ENCODE measurements at places on chromosomes 3 and 15.

DNA sequence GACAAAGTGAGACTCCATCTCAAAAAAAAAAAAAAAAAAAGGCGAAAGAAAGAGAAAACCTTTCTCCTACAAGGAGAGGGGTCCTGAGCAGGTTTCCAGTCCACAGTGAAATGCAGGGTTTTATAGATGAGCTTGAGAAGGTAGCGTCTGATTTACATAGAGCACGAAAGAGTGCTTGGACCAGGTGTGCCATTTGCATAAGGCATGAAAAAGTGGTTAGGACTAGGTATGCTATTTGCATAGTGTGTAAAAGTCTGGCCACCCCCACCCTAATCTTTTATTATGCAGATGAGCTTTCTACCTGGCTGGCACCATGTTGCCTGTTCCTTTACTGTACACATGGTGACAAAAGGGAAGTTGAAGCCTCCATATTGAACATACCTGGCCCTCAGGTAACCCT is 13.6 kb upstream of the RNU6-1 start:
- no peak for DNase-seq

DNA sequence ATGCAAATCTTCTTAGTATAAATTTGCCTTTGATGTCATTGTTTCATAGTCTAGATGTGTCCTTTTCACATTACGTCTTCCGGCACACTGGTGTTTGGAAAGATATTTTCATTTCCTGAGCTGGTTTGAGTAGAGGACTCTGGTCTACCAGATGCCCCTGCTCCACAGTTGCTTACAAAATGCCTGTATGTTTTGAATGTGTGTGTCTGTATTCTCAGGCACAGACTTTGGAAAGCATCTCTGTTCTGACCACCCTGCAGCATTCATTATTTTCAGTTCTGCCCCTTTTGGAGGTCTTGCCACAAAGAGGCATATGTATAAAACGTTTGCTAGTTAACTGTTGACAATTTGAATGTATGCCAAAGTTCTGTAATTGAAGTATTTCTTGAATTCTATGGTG is 236.0 kb upstream of the GOLIM4 start:
- no peak for DNase-seq

GRCh38 chr3:80733522-80734176 is 965.9 kb upstream of the ROBO1 start:
- DNase-seq: no peak

GRCh38 chr3:102297072-102297658 is 137.7 kb upstream of the ZPLD1 start:
- DNase-seq: no peak

- DNase-seq: no peak
These were observed 105.8 kb upstream of the ARL6 start for GRCh38 chr3:97658668-97659285.

- no peak for DNase-seq
These were observed 9.1 kb downstream of the CORO2B start for GRCh38 chr15:68587769-68588385.

- no peak for DNase-seq
These were observed 7.2 kb downstream of the APBA2 start for GRCh38 chr15:28892789-28893610.

GRCh38 chr3:37904601-37905000 is 42.9 kb downstream of the CTDSPL start:
- no peak for DNase-seq

GRCh38 chr3:169822091-169822490 is 9.4 kb upstream of the LRRC34 start:
- no peak for DNase-seq

DNA sequence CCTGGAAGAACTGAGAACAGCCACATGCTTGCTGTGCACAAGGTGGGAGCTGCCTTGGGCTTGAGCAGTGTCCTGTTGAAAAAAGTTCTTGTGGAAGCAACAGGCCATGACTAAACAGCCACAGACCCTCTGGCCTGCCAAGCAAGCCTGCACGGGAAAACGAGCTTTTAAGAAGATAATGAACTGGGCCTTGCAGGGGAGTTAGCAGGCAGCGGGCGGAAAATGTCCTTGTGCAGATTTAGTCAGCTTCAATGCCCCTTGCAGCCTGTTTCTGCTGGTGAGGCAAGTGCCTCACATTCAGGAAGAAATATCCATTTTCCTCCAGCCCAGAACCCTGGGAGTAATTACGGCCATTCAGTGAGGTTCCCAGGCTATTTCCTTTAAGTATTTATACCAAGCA is 126.2 kb upstream of the KLHL25 start:
- DNase-seq: no peak

- DNase-seq: no peak
These were observed 982.8 kb upstream of the ROBO1 start for GRCh38 chr3:80750637-80751036.

- no peak for DNase-seq
These were observed 29.0 kb downstream of the ANP32A start for GRCh38 chr15:68791431-68792283.

DNA sequence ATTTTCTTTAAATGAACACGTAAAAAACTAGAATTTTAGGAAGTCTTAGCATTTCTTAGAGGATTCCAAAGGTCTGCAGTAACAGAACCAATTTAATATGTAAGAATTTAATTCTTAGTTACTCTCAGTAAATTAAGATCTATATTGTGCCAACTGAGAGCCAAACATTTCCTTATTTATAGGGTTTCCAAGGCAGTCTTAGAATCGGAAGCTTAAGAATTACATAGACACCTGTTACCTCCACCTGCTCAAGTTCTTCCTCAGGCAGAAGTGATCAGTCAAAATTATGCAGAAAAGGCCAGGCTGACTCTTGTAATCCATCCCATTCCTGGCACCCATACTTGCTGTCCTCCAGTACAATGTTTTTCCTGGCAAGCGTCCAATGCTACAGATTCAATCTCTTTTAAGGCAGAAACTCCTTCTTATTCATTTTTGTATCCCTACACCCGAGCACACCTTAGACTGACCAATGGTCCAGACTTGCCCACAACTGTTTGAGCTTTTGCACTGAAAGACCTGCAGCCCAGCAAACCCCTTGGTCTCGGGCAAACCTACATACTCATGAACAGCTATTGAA is 64.3 kb downstream of the NCEH1 start:
- DNase-seq: peak; percentile 65

DNA sequence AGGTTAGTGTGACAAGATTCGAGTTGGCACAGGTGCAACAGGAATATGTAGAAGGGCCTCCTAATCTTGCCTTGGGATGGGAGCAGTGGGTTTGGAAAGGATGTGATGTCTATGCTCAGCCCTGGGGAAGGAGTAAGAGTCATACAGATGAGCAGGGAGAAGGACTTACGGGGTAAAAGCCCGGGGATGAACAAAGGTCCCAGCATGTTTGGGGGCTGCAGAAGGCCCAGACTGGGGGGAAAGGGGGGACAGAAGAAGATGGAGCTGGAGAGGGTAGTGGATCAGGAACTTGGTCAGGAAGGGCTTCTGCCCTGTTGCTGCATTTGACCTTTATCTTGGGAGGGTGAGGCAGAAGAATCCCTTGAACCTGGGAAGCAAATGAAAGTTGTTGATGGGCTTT is 240.1 kb upstream of the ST8SIA2 start:
- no peak for DNase-seq

DNA sequence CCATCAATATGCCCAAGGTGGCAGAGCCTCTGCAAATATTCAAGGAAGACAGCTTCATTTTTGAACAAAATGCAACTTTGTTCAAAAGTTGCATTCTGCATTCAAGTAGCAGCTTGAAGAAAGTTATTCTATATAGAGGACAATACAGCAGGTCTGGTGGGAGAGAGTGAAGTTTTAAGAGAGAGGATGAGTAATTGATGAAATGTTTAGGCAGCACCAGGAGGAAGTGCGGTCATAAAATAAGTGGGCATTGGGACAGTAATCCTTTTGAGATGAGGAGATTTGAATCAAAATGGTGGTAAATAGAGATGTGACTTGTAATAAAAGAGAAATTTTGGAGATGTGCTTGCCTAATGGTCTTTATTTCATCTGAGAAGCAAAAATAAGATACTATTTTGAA is 607.3 kb upstream of the ZNF385D start:
- no peak for DNase-seq

- DNase-seq: no peak
These were observed 334.6 kb downstream of the GABRB3 start for GRCh38 chr15:26438316-26438715.

GRCh38 chr3:171257251-171258203 is 202.7 kb downstream of the TNIK start:
- DNase-seq: no peak

DNA sequence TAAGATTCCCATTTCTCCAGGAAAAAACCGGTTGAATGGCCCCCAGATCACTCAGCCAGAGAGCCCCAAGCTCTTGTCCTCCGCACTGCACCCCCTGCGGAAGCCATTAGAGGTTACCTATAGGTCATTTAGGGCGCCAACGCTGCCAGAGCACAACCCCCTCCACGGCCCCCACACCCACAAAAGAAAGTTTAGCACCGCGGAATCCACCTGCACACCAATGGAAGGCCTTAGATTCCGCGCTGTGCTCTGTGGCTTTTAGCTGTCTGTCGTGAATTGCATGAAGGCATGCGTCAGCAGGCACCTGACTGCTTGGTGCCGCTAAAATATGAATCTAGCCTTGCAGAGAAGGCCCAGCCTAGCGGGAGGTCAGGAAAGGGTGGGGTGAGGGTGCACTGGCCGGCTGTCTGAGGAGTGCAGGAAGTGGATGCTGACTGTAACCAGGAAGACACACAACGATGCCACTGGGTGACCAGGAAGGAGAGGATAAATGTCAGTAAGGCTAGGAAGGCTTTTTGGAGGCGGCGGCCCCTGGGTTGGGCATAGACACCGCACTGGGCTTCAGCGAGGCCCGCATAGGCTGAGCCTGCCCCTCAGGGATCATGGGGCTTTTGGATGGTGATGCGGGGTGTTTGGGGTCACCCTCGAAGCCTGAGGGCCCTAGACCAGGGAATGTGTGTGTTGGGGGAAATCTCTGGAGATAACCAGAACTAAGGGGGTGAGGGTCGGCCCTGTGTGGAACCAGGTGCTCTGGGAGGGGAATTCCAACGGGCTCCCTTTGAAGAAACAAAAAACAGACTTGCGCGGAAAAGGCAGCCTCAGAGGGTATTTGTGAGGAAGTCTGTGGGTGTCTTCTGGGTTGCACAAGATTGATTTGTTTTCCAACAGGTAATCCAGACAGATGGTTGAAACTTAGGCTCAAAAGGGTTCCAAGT is 976 bp upstream of the NUP210 start:
- DNase-seq: no peak

DNA sequence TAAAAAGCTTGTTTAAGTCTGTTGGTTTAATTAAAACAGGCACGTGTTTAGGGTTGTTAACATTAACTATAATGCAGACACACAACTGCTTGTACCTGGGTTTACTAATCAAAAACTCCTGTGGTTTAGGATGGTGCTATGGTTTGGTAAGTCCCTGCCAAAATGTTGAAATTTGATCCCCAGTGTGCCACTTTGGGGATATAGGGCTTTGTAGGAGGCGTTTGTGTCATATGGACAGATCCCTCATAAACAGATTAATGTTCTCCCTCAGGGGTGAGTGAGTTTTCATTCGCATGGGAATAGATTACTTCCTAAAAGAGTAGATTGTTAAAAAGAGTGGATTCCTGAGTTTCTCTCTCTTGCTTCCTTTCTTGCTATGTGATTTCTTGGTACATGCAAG is 18.7 kb upstream of the GK5 start:
- DNase-seq: no peak

- no peak for DNase-seq
These were observed 570.0 kb upstream of the NR2F2 start for GRCh38 chr15:95760508-95760907.

GRCh38 chr3:178078953-178079352 is 457.3 kb upstream of the KCNMB2 start:
- peak; percentile 45 for DNase-seq

DNA sequence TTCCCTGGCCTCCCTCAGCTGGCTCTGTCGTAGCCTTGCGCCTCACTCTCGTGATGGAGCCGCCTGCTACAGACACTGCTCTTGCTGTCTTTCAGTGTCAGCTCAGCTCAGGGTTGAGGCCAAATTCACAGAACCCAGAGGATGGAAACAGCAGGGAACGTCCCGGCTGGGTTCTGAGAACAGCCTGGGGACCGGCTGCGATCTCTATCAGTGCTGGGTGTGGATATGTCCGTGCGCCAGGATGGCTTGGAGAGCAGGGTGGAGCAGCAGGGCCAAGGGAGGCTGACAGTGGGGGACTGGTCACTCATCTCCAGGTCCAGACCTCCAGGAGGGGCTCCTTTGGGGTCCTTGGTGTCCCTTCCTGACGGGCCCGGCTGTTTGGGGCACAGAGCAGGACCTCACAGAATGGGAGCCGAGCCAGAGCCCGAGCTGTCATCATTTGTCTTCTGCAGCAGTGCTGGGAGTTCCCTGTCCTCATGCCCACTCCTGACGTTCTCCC is 18.4 kb downstream of the KLF15 start:
- no peak for DNase-seq

DNA sequence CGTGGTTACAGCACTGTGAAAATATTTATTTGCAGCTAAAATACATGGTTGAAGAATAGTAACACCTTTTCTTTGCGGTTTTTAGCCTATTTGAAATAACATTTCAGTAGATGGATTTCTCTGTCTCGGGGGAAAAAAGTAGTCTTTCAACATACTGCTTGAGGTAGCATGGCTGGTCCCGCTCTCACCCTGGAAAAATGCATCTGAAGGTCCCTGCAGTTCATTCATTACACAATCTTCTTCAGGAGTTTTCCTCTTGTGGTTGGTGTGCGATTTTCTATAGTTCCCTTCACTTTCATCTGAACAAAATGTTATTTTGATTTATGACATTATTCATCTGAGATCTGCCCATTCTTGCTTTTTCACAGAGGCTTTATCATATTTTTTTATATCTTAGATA is 75.9 kb downstream of the STRIT1 start:
- DNase-seq: peak; percentile 96

- DNase-seq: no peak
These were observed 79.0 kb upstream of the SELENOK start for GRCh38 chr3:53970661-53971060.

- no peak for DNase-seq
These were observed 14.0 kb downstream of the ARPP21 start for GRCh38 chr3:35653347-35653746.

GRCh38 chr3:50204804-50205412 is at the start of gene SLC38A3:
TSS of gene SLC38A3 (plus strand) at chr3:50205271. CDS start at chr3:50214200, 8,929 bp downstream.
- DNase-seq: no peak

GRCh38 chr3:21795921-21796320 is 44.9 kb upstream of the ZNF385D start:
- DNase-seq: no peak

- no peak for DNase-seq
These were observed 2.7 kb downstream of the FBXO40 start for GRCh38 chr3:121595765-121596406.

GRCh38 chr3:115523458-115523857 is 99.9 kb upstream of the GAP43 start:
- DNase-seq: no peak

GRCh38 chr3:128438488-128439072 is 28.1 kb downstream of the DNAJB8 start:
- DNase-seq: no peak

DNA sequence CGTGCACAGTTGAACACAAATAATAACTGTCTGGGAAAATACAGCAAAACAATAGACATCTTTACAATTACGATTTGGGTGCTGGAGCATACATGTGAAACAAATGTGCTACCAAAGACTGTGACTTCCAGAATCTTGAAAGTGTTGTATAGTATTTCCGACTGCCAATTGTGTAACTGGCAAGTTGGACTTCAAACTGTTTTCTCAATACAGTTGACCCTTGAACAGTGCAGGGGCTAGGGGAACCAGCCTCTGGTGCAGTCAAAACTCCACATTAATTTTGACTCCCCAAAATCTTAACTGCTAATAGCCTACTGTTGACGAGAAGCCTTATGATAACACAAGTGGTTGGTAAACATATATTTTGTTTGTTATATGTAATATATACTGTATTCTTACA is 904.2 kb downstream of the EPHA3 start:
- DNase-seq: no peak
